T follicular helper cell (primary cell): ENCODE measurements at places on chromosomes 3 and 15.

DNA sequence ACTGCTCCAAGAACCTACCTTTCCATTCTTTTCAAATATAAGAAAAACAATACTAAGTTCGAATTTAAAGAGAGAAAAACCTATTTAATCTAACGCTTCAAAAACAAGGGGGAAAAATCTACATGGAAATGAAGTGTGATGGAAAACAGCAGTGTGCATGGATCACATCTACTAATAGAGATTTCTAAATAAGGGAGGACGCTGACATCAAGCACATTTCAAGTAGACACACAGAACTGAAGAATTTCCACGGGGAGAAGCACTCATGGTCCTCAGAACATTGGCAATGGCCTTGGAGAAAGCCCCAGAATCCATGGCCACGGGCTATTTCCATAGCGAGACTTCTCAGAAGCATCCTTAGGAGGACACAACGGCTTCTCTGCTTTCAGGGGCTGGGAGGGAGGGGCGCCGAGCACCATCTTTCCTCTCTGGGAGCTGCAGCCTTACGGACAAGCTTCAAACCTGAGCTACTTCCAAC is 1.0 kb downstream of the TASOR start:
- no peak for DNase-seq

GRCh38 chr3:34886443-34886842 is 752.9 kb upstream of the ARPP21 start:
- no peak for DNase-seq

DNA sequence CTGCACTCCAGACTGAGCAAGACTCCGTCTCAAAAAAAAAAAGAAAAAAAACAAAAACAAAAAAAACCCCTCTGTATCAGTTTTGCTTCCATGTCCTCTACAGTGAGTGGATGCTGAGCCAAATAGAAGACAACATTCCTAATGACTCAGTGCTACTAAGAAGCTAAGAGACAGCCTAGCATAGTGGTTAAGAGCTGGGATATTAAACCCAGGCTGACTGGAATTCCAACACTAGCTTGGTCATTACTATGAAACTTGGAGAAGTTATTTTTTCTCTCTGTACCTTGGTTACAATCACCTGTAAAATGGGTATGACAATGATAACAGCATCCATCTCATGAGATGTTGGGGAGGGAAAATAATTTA is 60.9 kb upstream of the PYGO1 start:
- no peak for DNase-seq

GRCh38 chr3:78838362-78838761 is 929.4 kb downstream of the ROBO1 start:
- no peak for DNase-seq

DNA sequence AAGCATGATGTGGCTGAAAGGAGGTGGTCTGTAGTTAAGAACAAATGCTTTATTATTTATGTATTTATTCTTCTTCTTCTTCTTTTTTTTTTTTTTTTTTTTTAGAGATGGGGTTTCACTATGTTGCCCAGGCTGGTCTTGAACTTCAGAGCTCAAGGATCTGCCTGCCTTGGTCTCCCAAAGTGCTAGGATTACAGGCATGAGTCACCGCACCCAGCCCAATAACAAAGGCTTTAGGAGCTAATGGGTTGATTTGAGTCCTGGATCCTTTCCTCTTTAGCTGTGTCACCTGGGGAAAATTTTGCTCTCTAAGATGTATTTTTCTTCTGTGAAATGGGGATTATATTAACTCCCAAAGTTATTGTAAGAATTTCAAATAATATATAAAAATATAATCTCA is 168.8 kb downstream of the PEX5L start:
- DNase-seq: no peak
